ENCODE measurements at places on chromosomes 11 and 22.

DNA sequence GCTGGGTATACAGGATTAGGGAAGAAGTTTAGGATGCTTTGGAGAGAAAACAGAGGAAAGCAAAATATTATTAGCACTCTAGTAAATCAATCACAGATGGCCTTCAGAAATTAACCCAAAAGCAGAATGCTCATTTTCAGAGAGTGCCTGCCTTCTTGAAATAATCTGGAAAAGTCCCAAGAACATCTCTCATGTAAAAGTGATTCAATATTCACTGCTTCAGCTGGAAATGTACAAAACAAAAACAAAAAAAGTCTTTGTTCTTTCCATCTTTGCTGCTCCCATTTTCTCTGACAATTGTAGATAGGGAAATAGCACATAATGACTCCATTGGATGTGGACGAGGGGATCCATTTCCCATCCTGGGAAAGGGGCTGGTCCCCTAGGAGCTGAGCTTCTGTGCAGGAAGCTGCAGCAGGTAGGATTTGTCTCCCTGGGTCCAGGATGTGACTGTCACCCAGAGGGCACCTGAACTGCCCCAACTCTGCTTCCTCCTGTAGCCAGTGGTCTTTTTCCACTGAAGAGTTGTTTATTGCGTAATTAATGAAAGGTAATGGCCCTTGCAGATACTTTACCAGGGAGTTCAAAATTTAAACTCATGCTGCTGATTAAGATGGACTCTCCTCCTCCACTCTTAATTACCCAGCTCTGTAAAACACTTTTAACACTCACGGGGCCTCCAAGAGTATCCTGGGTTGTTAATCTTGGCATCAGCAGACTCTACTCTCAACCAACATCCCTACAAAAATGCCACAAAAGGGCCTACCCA, 57.9 kb downstream of the SC5D start:
- no peak for DNase-seq

DNA sequence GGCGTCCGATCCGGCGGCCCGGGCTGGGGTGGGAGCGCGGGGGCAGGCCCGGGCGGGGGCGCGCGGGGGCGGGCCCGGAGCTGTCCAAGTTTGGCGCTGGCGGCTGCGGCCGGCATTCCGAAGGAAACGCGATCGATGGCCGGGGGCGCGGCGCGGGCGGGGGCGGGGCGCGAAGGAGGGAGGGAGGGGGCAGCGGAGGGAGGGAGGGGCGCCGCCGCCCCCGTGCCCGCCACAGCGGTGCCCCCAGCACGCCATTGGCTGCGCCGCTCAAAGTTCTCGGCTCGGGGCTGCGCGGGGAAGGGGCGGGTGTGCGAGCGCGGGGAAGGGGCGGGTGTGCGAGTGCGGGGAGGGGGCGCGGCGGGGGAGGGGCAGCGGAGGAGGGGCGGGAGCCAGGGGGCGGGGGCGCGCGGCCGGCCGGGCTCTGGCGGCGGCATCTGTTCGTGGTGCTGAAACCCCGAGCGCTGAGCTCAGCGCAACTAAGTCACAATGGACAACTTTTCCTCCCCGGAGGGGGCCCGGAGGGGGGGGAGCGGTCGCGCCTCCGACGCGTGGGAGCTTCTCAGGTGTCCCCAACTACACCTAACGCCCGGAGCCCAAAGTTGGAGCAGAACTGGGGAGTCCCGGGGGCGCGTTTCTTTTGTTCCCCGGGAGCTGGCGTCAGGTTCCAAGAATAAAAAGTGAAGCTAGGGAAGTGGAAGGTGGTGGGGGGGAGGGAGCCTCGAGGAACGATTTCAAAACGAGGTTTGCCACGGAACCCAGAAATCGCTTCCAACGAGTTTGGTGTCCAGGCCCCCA, 2.2 kb downstream of the PHF21B start:
- DNase-seq, result peak; percentile 92

- no peak for DNase-seq
These were observed 10.5 kb downstream of the PICALM start for GRCh38 chr11:86058360-86058759.

GRCh38 chr11:79438631-79439409, 2.0 kb downstream of the TENM4 start:
- DNase-seq, result peak; percentile 44

GRCh38 chr11:76672431-76673175, 2.1 kb upstream of the LRRC32 start:
- no peak for DNase-seq

GRCh38 chr22:37762389-37762836, 45.3 kb upstream of the GCAT start:
- DNase-seq, result no peak

GRCh38 chr22:30210235-30210909, 36.2 kb downstream of the LIF start:
- DNase-seq, result peak; percentile 85

DNA sequence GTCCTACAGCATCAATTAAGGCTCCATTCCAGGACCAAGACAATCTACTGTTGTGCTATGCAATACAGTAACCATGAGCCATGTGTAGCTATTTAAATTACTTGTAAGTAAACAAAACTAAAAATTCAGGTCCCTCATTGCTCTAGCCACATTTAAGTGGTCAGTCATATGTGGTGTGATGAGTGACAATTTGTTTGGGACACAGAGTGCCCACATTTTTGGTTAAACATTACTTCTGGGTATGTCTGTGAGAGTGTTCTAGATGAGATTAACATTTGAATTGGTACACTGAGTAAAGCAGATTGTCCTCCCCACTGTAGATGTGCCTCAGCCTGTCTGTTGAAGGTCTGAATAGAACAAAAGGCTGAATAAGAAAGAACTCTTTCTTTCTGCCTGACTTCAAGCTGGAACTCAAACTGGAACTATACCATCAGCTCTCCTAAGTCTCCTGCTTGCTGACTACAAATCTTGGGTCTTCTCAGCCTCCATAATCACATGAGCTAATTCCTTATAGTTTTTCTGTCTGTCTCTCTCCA, 15.8 kb downstream of the KBTBD3 start:
- DNase-seq, result no peak

DNA sequence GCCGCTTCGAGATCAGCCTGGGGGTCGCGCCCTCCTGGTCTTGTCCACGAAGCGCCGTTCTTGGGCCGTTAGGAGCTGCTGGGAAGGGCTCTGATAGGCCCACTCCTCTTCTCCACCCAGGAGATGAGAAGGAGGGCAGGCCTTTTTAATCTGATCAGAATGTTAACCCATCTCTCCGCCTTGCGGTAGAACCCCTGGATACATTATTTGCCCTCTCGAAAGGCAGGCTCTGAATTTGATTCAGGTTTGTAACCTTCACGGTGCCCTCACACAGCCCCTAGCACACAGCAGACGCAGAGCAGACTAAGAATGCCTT, at the start of gene CCDC83:
CCDC83 (plus strand) TSS at position 43 of the 316 bp plus-strand sequence. CDS start 9,741 bp downstream, outside the sequence.
- no peak for DNase-seq

GRCh38 chr11:120229451-120230424, 10.2 kb upstream of the POU2F3 start:
- no peak for DNase-seq

All from urothelium cell line (cell line).